ENCODE measurements at places on chromosomes 3 and 15. TPM values are rescaled to one million over a fixed set of nuclear protein-coding genes. Genes with fewer than 3 reads are reported as not detected.

Gene PRTG
- total RNA-seq: 2.1 TPM

Gene HHLA2
- total RNA-seq: not detected

Gene NR2E3
- 0.72 TPM for total RNA-seq

Gene MAGEF1
- total RNA-seq: 23.4 TPM

Gene GLDN
- 23.0 TPM for total RNA-seq

Gene FILIP1L
- total RNA-seq: 332 TPM

Gene OXTR
- total RNA-seq: 0.54 TPM

Gene TM4SF18
- total RNA-seq: 3.1 TPM

Gene MST1R
- 13.1 TPM for total RNA-seq

Gene LMAN1L
- total RNA-seq: 0.30 TPM

Gene STRC
- 0.45 TPM for total RNA-seq
